ENCODE measurements at places on chromosomes 2 and 18. TPM values are rescaled to one million over a fixed set of nuclear protein-coding genes. Genes with fewer than 3 reads are reported as not detected.

GRCh38 chr18:79371561-79372121 lies 24.1 kb upstream of the NFATC1 start:
- DNase-seq: no peak

DNA sequence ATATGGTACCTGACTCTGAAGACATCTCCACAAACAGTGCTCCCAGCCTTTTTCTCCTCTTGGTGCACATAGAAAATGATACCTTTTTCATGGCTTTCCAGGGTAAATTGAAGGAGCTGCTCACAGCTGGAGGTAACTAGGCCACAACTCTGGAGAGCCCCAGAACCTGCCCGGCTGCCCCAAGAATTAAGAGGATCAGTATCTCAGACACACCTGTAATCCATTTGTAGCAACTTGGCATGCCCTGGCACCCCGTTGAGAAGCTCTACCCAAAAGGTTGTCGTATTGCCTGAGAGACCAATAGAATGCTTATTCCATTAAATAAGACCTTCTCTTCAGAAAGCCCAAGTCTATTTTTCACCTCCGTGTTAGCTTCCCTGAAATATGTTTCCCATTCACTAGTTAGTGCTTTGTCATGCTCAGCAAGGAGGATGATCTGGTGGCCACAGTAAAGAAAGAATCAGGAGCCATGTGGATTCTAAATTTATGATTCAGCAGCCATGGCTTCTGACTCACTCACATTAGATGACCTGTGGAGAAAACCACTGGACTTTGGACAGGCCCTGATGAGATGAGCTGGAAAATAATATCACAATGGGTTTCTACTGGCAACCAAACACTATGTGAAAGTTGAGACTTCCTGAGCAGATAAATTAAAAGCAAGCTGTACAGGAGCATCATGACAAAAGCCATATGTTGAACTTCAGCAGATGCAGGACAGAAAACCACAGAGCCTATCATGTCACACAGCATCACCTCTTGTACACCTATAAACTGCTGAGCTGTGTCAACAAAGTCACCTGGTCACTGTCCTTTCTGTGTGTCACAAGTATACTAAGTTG lies 253.3 kb upstream of the OSR1 start:
- no peak for DNase-seq

GCG gene
- total RNA-seq: not detected

DNA sequence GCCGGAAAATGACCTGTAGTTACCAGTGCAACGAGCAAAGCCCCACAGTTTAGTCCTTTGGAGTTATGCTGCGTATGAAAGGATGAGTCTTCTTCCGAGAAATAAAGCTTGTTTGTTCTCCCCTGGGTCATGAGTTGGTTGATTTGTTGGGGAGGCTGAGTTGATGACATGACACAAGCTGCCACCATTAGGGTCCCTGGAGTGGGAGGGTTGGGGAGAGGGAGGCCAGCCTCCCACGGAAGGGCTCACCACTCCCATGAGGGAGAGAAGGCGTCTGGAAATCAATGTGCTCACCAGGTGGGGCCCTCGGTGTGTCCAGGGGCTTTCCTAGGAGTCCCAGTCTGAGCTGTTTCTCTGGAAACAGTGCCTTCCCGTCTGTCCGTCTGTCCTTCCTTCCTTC lies 7.4 kb upstream of the DGKD start:
- DNase-seq: no peak

DNA sequence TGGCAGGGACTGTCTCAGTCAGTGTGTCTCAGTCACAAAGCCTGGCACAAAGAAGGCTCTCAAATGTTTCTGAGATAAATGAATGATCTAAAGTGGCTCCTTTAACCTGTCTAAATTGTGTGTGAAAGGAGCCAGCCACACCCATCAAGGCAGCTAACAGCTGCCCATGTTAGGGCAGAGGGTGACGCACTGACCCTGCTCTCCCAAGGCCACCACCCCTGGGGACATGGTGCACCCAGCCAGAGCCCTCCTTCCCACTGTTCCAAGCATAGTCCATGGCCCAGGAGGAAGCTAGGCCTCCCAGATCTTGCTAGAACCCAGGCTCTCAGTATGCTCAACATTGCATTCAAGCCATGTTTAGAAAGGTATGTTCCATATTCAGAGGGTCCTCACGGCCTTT lies 100.3 kb downstream of the KLHL29 start:
- DNase-seq: no peak

DNA sequence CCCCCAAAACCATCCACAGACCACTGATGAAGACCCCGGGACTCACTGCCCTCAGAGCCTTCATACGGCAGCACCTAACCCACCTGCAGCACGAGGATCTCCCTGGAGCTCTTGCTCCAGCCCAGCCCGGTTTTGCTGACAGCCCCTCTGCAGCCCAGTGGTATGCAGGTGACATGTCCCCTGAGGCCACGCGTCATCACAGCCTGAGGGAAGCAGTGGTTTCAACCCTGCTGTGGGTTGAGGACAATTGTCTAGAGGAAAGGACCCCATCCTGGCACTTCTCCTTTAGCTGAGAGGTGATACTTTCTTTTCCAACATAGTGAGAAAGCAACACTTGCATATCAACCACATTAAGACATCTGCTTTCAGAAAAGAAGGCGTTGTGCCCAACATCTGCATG lies 134.0 kb downstream of the SEPTIN10 start:
- DNase-seq: no peak

- no peak for DNase-seq
These were observed 37.3 kb downstream of the DIPK1C start for GRCh38 chr18:74419761-74420160.

CCL20 gene
- 6.0 TPM for total RNA-seq

- no peak for DNase-seq
These were observed 82.3 kb downstream of the STPG4 start for GRCh38 chr2:47072728-47073191.

- no peak for DNase-seq
These were observed 1224.4 kb upstream of the LRRTM1 start for GRCh38 chr2:81528852-81529480.

SCYGR4 gene
- total RNA-seq: not detected

- no peak for DNase-seq
These were observed 18.6 kb downstream of the GEN1 start for GRCh38 chr2:17772532-17772931.

CYP27A1 gene
- 15.8 TPM for total RNA-seq

DNA sequence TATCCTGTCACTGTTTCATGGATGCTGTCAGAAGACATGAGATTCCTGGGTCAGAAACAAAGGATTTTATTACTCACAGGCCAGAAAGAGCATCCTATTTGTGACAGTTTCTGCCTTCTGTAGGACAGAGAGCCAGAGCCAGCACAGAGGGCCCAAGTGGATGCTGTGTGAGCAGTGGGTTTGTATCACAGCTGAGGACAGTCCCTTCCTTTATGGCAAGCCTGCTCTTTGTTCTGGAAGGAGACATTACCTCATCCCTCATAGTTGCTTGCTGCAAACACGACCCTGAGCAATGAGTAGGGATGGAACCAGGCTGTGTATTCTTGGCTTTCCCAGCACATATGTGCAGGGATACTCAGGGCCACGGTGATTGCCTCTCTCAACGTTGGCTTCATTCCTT lies 41.6 kb downstream of the ARHGEF4 start:
- no peak for DNase-seq

GRCh38 chr2:54678719-54679118 lies 44.7 kb upstream of the EML6 start:
- no peak for DNase-seq

Measured in glomerular endothelial cell (primary cell).